Endothelial cell (in vitro differentiated cells): ENCODE measurements at places on chromosomes 3 and 15. TPM values are rescaled to one million over a fixed set of nuclear protein-coding genes. Genes with fewer than 3 reads are reported as not detected.

DNA sequence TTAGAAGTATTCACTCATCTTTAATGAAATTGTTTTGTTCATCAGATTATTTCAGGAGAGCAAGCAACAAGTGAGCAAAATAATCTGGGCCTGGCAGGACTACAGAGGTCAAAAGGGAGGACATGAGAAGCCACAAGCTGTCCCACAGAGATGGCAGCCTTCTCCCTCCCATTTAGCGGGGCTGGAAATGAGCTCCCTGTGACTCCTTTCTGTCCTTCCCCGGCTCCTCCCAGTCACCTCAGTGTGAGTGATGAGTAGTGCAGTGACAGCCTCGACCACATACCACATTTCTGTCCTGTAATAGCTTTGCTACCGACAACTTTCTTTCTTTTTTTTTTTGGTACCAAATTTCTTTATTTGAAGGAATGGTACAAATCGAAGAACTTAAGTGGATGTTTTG lies 38.0 kb downstream of the RAB7A start:
- no peak for DNase-seq

GRCh38 chr15:34730701-34731100 lies 24.1 kb downstream of the GJD2 start:
- DNase-seq = no peak

PRR20G gene
- not detected for total RNA-seq

PTPRG gene
- 80.7 TPM for total RNA-seq

ARL8B gene
- total RNA-seq = 34.4 TPM

GRCh38 chr3:167837466-167837865 lies 101.9 kb downstream of the SERPINI1 start:
- DNase-seq = no peak

DNA sequence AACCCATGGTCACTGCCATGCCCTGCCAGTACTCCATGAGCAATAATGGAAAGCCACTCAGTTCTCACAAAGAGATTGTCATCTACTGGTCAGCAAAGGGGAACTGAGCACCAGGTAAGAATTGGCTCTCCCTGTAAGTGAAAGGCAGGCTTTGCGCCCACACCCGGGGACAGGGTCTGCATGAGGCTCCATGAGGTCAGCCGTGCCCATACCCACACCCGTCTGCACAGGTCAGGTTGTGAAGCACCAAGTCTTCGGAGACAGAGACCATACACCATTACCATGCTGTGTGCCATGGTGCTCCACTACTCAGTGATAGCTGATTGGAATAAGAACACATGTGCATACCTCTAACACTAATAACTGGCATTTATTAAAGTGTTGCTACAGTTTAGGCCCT lies 322.9 kb downstream of the EPHB1 start:
- no peak for DNase-seq
